HCT116 (cell line): ENCODE measurements at places on chromosomes 7 and 10. TPM values are rescaled to one million over a fixed set of nuclear protein-coding genes. Genes with fewer than 3 reads are reported as not detected.

Gene C10orf53
- not detected for total RNA-seq

GRCh38 chr10:26211781-26212444 is 4.7 kb upstream of the GAD2 start:
- H3K4me3 ChIP-seq, result no peak overlapping the region
- no peaks in the 10 kb centered on the region for H3K36me3 ChIP-seq
- DNase-seq, result no peak
- H3K27me3 ChIP-seq, result peaks cover 9% of the 10 kb centered on the region
- no peaks in the 10 kb centered on the region for H3K4me1 ChIP-seq

Gene HIP1
- 22.1 TPM for total RNA-seq

Gene MCM10
- 43.1 TPM for total RNA-seq

Gene TRPV5
- not detected for total RNA-seq

DNA sequence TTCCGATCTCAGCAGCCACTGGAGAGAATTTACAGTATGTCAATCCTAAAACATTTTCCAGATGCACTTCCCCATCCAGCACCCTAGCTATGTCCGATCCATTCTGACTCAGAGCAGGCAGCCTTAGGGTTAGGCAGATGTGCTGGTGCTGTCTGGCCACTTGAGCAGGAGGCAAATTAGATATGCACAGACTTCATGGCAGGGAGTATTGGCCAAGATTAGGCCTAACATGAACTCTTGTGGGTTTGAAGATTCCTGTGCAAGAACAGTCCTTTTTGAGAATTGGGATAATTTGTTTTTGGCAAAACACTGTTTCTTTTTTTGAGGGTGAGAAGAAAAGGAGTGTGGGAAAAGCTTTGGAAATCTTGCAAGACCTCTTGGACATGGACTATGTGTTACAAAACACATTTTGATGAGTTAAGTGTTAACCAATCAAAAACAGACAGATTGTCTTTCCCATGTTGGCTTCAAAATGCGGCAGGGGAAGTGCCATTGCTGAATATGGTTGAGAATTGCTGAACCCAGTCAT is 218.6 kb upstream of the INHBA start:
- no peak overlapping the region for H3K4me3 ChIP-seq
- no peaks in the 10 kb centered on the region for H3K4me1 ChIP-seq
- no peaks in the 10 kb centered on the region for H3K27me3 ChIP-seq
- H3K27ac ChIP-seq, result no peak overlapping the region
- H3K36me3 ChIP-seq, result no peaks in the 10 kb centered on the region
- no peak for DNase-seq

DNA sequence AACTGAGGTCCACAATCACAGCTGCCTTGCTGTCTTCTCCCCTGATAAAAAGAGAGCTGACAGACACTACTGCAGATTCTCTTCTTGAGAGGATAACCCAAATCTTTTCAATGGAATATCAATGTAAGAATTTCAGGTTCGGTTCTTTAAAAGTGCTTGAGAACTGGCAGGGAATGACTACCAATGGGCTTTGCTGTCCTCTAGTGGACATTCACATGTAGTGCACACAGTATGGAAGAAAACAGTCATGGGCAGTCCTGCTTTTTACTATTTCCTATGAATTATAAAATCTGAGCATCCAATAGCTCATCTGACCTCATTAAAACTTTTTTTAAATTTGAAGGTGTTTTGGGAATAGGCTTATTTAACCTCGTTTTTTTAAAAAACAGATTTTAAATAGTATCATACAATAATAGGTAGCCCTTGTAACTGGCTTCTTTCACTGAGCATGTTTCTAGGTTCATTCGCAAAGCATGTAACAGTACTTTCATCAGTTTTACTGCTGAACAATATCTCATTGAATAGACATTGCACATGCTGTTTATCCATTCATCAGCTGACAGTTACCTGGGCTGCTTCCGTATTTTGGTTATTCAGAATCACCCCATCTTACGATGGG is 18.3 kb downstream of the FZD9 start:
- H3K36me3 ChIP-seq, result peaks cover 53% of the 10 kb centered on the region
- peak; percentile 39 for DNase-seq
- H3K4me3 ChIP-seq, result no peak overlapping the region

Gene KLF14
- total RNA-seq, result 0.93 TPM
